Astrocyte of the spinal cord (primary cell): ENCODE measurements at places on chromosomes 6 and 20.

DNA sequence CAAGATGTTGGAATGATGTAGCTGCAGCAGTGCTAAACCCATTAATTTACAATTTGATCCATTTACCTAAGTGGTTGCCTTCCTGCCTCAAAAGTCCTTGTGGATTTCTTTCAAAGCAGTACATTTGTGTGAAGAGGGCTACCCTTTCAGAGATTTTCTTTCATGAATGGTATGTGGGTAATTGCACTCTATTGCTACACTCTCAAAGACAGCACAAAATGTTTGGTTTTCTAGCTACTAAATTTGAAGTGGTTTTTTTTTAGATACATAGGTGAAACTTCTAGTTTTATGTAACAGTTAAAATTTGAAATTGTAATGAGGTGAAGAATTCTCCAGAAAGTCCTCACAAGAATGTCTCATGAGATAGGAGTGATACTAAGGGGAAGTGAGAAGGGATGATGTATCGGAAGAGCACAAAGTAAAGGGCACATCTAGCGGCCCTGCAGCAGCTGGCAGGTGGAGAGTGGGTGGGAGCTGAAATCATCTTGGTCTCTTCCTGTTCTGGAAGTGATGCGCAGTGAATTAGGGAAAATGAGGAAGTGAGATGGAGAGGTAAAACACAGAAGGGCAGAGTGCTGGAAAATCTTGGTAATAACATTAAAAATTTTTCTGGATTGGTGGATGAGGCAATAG lies 236.8 kb upstream of the MAN1A1 start:
- DNase-seq, result no peak

- no peak for DNase-seq
These were observed 104.4 kb upstream of the BMP2 start for GRCh38 chr20:6663104-6663503.

DNA sequence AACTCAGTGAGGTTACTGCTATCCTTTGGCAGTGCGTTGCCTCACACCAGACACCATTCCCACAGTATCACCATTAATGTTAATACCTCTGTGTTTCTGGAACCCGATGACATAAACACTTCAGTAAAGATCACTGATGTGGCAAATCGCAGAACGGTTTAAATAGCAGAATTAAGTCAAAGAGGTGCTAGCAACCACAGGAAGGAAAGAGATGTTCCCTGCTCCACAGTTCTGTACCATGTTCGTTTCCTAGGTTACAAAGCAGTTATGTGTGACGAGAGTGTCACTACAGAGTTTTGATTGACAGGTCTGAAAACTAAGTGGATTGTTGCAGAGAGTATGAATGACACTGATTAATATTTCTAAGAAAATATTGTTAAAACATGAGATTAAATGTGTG lies 272.3 kb downstream of the KHDRBS2 start:
- no peak for DNase-seq

GRCh38 chr6:133958791-133959190 lies 5.8 kb downstream of the TBPL1 start:
- DNase-seq, result no peak

DNA sequence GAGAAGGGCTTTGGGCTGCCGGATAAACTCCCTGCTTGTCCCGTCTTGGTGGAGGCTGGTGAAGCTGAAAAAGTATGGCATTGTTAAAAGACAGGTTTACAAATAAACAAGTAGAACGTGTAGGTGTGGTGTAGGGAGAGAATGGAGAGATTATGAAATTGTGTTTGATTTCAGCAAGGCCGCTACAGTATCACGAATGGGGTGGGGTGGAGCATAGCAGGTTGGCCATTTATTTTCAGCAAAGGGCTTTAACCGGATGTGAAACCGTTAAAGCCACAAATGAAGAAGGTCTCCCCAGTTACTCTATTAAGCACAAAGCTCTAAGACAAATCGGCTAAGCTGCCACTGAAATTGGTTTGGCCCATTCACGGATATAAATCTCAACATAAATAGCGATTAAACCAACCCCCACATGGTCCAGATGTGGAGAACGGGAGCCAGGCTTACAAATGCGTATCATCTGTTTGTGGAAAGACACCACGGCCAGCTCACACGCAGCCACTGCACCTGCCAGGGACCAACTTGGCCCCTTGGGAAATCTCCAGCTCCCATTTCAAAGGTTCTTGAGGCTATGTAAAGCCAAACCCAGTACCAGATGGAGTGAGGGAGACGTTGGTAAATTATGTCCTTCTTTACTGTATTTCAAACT lies 94.0 kb downstream of the ZMYND8 start:
- DNase-seq, result no peak

DNA sequence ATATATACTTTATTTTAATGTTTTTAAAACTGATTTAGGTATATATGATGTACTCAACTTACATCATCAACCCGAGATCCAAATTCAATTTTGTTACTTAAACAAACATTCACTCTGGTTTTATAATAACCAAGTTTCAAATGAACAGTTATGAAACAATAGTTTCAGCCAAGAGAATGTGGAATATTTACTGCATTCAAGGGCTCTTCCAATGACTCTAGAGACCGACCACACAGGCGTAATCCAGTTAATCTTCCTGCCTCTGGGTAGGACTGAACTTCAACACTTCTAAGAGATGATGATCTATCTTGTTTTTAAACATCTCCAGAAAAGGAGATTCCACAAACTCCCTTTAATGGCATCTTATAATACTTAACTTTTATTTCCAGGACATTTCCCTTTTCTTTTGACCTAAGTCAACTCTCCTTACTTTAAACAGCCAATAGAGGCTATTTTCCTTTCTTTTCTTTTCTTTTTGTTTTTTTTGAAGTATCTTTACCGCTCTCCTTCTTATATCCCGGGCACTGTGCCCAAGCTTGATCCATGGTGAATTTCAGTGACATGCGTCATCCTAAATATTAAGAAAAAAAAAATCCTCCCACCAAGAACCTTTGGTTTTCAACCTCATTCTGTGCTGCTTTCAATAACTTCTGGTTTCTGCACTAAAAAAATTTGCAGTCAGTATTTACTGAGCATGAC lies 110.1 kb downstream of the KIF13A start:
- peak; percentile 76 for DNase-seq

DNA sequence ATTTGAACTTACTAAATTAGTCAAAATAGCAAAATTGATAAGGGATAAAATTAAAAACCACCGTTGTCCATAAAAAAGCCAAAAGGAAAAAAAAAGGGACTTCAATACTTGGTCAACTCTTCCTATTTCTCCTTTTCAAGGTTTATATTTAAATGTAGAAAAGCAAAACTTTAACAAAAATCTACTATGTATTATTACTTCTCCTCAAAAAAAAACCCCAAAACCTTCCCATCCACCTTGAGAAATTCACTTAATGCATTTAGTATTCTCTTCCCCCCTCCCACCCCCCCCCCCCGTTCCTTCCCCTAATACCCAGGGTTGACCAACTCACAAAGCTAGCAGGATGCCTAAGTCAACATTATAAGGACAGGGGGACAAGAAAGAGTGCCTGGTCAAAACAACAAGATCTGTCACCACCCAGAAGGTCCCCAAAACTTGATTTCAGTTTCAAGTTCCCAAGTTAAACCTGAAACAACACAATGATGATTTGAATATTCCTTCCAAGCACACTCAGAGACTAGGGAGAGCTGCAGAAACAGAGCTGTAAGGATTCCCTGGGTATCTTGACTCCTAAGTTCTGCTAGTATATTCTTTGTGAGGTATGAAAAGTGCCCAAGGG lies 14.6 kb downstream of the GMDS start:
- DNase-seq, result no peak

GRCh38 chr6:64429926-64430325 lies 794.3 kb downstream of the PHF3 start:
- no peak for DNase-seq

- no peak for DNase-seq
These were observed 79.5 kb downstream of the CDH4 start for GRCh38 chr20:61331543-61331942.

DNA sequence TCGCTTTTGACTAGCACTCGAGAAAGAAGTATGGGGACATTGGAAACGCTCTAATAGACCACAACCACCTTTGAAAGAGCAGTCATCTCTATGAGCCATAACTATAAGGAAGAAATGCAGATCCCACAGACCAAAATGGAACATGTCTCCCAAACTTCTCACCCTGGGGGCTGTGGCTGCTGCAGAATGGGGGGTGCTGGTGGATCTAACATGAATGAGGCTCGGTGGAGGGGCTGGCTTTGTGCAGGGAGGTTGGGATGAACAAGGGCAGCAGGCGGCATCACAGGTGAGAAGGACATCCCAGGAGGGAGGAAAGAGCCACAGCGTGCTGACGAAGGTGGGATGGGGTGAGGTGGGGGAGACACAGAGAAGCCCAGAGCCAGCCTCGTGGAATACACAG lies 10.5 kb upstream of the CCR6 start:
- DNase-seq, result no peak

DNA sequence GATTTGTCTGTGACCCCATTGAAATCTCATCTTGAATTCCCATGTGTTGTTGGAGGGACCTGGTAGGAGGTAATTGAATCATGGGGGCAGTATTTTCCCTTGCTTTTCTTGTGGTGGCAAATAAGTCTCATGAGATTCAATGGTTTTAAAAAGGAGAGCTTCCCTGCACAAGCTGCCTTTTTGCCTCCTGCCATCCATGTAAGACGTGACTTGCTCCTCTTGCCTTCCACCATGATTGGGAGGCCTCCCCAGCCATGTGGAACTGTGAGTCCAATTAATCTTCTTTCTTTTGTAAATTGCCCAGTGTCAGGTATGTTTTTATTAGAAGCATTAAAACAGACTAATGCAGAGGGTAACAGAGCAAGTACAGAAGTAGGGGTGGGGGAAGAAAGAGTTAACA lies 1097.0 kb upstream of the ADGRB3 start:
- no peak for DNase-seq

GRCh38 chr20:24937579-24937978 lies 11.5 kb upstream of the CST7 start:
- no peak for DNase-seq

DNA sequence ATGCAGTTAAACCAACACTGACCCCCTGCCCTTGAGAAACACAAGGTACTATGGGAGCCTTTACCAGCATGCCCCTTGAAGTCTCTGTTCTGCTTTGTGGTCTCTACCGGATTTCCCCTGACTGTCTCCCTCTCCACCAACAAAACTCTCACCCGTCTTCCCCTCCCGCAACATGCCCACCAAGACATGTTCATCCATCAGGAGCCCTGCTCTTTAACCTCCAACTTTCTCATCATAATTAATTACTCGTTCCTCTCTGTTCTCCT lies 1.1 kb downstream of the ZNF165 start:
- DNase-seq, result no peak

DNA sequence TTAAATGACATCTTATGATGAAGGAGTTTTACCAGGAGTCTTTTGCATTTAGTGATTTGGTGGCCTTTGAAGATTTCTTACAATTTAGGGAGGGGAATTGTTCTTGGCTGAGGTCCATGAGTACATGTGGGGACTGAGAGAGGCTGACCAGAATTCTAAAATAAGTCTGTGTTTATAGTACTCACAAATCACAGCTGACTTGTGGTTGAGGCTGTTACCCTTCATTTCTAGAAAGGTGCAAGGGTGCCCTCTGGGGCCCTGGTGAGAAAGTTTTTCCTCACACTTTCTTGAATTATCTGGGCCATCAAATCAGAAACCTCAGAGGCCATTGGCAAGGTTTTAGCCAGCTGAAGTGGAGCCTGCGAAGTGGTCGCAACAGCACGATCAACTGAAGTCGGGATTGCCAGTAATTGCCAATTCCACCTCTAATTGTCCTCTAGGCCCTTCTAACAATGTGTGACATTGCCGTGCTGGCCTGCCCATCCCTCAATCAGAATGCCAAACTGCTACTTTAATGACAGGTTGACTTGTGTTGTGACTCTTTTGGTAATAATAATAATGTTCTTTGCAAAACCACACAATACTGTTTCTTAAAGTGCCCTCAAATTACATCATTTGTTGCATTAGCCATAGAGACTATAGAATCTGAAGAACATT lies 221.6 kb downstream of the OGFRL1 start:
- peak; percentile 85 for DNase-seq

- no peak for DNase-seq
These were observed 23.1 kb downstream of the CPNE5 start for GRCh38 chr6:36815962-36816735.
